ENCODE measurements at places on chromosomes 4 and X. TPM values are rescaled to one million over a fixed set of nuclear protein-coding genes. Genes with fewer than 3 reads are reported as not detected.

DNA sequence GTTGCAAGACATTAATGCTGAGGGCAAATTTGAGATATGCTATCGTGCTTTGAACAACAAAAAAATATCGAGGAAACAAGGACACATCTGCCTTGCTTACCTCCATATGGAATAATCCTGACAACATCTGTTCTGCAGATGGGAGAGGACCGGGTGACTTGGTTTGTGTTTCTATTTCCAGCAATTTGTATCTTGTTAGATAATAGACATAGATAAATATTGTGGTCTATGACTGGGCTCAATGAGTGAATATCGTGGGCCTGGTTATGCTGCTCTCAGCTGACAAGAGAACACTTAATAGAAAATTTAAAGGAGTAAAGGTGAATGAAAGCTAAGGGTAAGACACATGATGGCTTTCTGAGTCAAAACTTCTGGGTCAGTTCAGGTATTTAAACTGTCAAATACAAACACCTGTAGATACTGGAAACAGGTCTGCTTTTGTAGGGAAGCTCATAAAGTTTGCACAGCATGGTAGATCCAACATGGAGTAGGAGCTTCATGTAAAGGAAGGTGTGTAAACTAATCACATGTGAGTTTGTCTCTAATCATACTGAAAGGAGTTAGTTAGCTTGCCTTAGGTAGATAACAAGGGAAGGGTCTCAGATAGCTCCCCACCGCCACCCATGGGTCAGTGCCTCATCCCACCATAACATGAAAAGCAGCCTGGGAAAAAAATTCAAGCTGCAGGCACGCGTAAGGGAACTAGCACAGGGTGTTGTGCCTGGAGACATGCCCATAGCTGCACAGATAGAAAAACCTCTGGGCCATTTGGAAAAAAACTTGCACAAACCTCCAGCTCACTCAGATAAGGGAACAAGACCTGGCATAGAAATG, 904.1 kb upstream of the EPHA5 start:
- peak; percentile 44 for DNase-seq

GRCh38 chrX:40299641-40300046, 201.9 kb upstream of the BCOR start:
- DNase-seq, result no peak

The PKD2 gene
- 43.2 TPM for total RNA-seq

- no peak for DNase-seq
Observed at GRCh38 chr4:168654104-168654847, 157.4 kb downstream of the PALLD start.

- peak; percentile 59 for DNase-seq
Observed at GRCh38 chr4:55866973-55867574, 13.6 kb downstream of the EXOC1 start.

DNA sequence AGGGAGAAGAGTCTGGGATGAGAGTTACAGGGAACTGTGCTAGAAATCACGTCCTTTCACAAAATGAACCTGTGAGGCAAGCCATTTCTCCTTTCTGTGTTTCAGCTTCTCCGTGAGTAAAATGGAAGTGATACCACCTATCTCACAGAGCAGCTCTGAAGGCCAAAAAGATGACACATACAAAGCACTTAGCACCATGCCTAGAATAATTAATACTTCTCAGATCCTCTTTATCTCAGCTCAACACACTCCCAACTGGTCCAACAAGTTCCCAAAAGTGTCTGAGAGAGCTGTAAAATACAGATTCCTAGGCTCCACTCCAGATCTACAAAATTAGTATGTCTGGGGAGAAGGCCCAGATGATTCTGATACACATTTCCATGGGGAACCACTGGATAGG, 38.3 kb downstream of the LHFPL1 start:
- DNase-seq, result no peak

- no peak for DNase-seq
Observed at GRCh38 chr4:183107891-183108459, 8.9 kb downstream of the WWC2 start.

The CENPE gene
- total RNA-seq, result 46.6 TPM

DNA sequence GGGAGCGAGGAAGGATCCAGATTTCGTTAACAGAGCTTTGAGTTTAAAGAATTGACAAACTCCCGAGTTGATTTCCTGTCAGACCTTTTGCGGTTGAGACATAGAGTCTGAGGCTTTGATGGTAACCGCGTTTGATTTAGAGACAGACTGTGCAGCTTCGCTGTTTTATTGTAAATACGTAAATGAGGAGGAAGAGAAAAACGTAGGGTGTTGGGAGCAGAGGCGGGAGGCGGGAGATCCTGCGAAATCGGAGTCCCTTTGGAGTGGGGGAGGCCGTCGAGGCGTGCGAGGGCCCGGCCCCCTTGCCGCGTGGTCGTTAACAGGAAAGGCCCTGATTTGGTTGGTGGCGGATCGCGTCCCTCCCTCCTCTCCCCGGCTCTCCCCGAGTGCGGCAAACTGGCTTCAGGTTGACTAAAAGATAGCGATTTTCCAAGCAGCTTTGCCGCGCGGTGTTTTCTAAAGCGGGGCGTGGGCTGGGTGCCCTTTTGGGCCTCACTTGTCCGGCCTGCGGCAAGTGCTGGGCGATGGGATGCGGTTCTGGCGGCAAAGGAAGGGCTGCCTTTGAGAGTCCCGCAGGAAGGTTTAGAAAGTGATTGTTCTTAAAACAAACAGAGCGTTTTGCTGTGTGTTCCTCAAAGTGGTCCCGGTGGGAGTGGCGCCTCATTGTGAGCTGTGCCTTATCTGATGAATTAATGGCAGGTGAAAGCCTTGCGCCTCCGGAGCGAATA, 857 bp downstream of the SCML1 start:
- DNase-seq, result peak; percentile 52

- no peak for DNase-seq
Observed at GRCh38 chr4:8861576-8862295, 9.9 kb downstream of the HMX1 start.

Measured in SJSA1 (cell line).